Effector CD4-positive, alpha-beta T cell (primary cell): ENCODE measurements at places on chromosomes 7 and 10.

DNA sequence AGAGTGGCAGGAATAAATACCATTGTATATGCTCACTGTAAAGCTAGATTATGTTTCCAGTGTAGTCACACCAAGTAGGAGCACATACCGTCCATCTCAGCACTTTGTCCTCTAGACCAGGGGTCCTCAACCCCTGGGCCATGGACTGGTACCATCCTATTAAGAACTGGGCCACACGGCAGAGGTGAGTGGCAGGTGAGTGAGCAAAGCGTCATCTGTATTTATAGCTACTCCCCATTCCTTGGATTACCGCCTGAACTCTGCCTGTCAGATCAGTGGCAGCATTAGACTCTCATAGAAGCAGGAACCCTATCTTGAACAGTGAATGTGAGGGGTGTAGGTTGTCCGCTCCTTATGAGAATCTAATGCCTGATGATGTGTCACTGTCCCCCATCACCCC lies 735.3 kb downstream of the MAGI2 start:
- no peak for DNase-seq

GRCh38 chr7:121605317-121605680 lies 209.2 kb upstream of the FAM3C start:
- no peak for DNase-seq

DNA sequence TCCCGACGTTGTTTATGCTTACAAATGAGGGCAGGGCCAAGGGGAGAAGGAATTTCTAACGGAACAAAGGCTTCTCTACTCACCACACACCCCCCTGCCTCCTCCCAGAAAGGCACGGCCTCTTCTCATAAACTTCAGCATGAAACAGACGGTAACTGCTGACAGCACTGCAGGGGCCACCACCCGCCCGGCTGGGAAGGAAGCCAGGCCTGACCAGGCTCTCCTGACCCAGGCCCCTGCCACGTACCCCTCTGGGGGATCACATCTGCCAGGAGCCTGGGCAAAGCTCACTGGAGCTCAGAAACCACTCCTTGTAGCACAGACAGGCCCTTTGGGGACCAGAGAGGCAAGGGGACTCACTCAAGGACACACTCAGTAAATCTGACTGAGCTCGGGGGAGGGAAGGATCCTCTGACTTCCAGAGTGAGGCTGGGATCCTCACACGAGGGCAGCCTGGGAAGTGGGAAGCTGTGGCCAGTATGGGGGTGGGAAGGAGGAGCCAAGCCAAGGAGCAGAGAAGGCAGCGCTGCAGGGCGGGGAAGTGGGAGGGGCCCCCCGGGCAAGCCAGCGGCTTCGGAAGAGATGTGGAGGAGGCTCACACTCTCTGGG lies 46.1 kb downstream of the ZCCHC24 start:
- no peak for DNase-seq

GRCh38 chr10:104306897-104307296 lies 31.4 kb downstream of the ITPRIP start:
- no peak for DNase-seq

DNA sequence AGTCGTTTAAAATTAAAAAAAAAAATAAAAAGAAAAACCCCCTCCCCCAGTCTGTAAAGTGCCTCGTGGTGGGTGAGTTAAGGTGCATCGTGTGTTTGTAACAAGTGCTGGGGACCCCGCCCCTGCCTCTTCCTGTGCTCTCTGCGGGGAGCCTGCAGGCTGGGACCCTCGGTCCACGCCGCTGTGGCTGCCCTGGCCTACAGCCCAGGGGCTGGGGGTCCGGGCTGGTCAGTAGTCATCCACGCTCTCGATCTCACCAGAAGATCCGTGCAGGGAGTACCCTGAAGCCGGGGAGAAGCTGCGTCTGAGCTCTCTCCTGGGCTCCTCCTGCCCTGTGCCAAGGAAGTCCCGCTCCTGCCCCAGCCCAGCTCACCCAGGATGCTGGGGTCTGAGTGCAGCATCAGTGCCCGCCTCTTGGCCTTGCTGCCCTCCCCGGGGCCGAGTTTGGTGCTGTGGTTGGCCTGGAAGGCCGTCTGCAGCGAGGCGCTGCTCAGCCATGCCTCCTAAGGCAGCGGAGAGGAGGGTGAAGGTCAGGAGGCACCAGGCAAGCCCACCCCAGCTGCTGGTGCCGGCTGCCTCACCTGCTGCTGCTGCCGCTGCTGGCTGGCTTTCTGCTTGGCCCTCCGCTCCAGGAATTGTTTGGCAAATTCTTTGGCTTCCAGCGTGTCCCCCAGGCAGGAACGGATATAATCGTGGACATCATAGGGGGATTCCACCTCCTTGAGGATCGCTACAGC lies 8.1 kb downstream of the GNB2 start:
- no peak for DNase-seq

GRCh38 chr7:146575903-146576302 lies 459.3 kb downstream of the CNTNAP2 start:
- no peak for DNase-seq

GRCh38 chr10:73909540-73910115 lies 1.3 kb upstream of the PLAU start:
- DNase-seq, result no peak

DNA sequence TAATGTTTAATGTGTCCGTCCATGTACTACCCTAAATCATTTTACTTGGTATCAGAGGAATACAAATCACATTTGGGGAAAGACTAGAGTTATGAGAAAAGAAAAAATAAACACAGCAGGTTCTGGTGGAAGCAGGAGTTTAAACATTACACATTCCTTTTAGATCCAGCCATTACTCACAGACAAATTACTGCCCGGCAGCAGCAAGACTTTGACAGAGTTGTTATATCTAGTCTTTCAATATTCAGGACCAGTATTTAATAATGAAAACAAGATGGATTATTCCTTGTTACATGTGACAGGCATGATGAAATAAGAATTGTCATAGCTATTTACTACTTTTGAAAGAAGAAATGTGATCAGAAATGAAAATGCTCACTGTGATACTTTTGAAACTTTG lies 131.8 kb upstream of the GNAI1 start:
- no peak for DNase-seq

DNA sequence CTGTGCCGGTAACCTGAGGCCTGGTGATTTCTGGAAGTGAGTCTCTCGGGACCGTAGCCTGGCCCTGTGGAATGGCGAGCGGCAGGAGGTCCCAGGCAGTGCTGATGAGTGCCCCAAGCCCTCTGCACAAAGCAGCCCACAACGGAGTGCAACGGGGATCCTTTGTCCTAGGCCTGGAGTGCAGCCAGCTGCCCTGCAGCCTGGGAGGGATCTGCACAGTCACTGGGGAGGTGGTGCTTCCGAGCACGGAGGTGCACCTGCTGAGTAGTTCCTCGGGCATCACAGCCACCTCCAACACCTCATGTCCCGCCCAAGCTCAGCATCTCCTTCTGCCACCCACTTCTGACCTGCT lies 162.8 kb upstream of the ZMIZ1 start:
- DNase-seq, result no peak

GRCh38 chr10:86392723-86393094 lies 26.1 kb upstream of the GRID1 start:
- no peak for DNase-seq

- no peak for DNase-seq
These were observed 1.4 kb upstream of the PILRB start for GRCh38 chr7:100356416-100357068.

- DNase-seq, result no peak
These were observed 7.5 kb upstream of the CYTH3 start for GRCh38 chr7:6279937-6280336.

DNA sequence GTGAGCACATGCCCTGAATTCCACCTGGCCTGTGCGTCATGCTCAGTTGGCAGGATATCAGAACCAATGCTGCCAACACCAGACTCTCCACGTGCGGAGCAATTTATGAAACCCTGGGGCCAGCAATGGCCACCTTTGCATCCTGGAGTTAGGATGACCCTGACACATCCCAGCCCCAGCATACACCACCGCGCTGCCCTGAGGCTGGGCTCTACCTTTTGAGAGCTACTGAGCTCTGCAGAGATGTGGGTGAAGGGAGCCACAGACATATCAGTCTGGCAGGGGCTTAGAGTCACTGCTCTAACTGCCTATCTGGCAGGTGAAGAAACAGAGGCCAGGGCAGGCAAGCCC lies 41.9 kb downstream of the SYPL1 start:
- no peak for DNase-seq

DNA sequence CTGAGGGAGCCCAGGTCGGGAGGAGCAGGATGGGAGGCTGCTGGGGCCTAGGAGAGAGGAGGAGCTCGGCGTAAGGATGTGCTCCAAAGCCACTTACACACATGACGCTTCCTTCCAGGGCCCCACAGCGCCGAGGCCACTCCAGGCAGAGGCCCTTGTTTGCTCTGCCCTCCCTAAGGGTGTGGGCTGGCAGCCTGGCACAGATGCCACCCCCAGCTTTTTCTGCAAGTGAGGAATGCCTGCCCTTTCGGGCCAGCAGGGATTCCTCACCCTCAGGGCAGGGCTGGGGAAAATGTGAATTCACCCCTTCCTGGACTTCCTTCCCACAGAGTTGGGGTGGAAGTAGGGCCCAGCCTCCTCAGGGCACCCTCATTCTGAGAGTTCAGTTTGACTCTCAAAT lies 5.6 kb upstream of the AQP1 start:
- no peak for DNase-seq

DNA sequence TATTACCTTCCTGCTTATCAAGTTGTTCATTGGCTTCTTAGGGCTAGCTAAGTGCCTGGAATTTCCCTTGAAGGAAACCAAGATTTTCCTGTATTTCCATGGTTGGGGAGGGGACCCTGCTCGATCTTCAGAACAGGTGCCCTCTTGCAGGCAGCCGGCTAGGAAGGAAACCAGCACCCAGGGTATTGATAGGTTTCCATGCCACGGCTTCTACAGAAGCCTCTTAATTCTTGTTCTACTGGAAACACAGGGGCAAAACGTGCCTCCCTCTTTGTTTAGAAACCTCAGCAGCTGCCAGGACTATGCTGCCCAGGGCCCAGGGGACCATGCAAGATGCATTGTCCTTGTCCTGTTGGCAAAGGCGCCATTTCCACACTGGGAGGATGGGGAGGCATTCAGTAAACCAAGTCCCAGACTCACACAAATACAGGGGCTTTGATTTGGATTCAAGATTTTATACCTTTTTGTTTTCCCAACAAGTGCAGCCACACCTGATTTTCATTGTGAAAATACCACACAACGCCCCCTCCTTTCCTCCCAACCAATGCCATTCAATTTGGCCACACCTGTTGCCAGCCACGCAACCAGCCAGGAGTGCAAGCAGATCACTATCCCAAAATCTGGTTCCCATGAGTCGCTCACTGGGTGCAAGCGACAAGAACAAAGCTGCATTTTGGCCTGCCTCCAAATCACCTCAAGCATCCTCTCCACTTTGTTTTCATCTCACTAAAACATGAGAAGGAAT lies 29.6 kb downstream of the C10orf71 start:
- DNase-seq, result no peak

DNA sequence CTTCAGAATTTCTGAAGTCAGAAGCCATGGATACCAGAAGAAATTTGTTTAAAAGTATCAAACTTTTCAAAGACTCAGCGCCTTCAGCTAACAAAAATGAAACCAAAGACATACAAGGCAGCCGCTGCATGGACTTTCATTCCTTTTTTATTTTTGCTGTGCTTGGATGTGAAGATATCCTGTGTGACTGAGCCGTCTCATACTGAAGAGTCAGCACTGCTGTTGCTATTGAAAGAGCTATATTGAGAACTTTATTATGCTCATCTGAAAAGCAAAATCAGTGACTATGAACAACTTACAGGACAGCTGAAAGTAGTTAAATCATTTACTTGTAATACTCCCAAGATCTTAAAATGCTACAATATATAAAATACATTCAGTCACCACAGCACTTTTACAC lies 809.2 kb downstream of the NXPH1 start:
- no peak for DNase-seq

DNA sequence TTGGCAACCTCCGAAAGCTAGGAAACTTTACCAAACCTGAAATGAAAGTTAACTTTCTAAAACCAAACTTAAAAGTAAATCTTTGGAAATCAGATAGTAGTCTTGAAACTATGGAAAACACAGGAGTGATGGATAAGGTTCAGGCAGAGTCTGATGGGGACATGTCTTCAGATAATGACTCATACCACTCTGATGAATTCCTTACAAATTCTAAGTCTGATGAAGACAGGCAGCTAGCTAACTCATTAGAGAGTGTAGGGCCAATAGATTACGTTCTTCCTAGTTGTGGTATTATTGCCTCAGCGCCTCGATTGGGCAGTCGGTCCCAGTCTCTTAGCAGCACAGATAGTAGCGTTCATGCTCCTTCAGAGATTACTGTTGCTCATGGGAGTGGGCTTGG lies 45.9 kb downstream of the MCMBP start:
- DNase-seq, result no peak

DNA sequence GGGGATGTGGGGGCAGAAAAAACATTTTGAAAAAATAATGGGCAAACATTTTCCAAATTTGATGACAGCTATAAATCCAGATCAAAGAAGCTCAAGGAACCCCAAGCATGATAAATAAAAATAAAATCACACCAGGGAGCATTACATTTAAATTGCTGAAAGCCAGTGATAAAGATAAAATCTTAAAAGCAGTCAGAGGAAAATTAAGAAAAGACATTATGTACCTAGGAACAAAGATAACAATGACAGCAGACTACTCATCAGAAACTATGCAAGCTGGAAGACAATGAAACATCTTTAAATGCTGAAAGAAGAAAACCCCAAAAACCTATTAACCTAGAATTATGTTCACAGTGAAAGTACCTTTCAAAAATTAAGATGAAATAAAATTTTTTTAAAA lies 23.3 kb downstream of the NEUROG3 start:
- no peak for DNase-seq
